NCI-H446 (cell line): ENCODE measurements at places on chromosomes 1 and 21.

GRCh38 chr1:56434740-56435139 is 144.6 kb downstream of the PLPP3 start:
- DNase-seq: no peak

- no peak for DNase-seq
These were observed 51.8 kb downstream of the RUNX1 start for GRCh38 chr21:34997294-34997693.

DNA sequence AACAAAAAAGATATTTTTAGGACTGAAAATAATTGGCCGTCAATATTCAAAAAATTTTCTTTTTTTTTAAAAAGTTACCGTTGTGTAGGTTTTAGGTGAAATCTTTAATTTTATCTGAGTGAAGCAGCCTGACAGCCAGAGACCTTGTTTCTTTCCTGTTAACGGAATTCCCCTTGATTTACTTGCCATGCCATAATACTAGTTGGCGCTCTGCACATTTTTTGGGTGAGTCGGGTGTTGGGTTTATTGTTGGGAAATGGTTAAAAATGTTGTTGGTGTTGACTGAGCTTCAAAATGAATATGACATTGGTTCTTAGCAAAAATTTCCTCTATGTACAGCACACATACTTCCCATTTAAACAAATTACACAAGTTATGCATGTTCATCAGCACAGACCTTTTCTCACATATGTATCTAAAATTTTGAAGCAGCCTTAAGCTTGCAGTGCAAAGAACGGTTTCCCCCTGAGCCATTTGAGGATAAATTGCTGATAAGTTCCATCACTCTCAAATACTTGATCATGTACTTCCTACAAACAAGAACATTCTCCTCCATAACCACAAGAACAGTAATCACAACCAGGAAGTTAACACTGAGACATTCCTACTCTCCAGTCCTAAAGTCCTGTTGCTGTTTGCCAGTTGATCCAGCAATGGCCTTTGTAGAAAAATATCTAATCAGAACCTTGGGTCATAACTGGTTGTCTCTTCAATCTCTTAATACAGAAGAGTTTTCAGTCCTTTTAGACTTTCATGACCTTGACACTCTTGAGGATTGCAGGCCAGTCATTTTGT is 34.2 kb downstream of the CAMTA1 start:
- no peak for DNase-seq

DNA sequence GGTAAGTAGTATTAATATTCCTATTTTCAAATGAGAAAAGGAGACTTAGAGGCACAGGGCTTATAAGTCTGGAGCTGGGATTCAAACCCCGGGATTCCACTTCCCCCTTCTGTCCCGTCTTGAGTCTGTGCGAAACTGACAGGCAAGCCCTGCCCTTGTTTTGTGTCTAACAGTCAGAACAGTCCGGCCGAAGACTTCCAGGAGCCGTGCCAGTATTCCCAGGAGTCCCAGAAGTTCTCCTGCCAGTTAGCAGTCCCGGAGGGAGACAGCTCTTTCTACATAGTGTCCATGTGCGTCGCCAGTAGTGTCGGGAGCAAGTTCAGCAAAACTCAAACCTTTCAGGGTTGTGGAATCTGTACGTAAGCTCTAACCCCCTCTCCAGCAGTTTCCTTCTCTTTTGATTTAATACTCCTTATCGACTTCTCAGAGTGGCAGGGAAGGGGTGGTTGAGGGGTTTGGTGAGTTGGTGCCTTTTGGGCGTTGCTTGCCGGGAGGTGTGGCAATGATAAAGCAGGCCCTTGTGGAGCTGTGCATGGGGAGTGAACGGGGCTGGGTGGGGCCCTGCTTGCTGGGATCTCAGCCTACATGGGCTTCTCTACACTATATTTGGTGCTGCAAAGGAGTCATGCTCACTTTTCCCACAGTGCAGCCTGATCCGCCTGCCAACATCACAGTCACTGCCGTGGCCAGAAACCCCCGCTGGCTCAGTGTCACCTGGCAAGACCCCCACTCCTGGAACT is 29.4 kb downstream of the IL6R start:
- DNase-seq: no peak

GRCh38 chr1:85109475-85109874 is 61.2 kb upstream of the MCOLN3 start:
- peak; percentile 85 for DNase-seq

- no peak for DNase-seq
These were observed 130.2 kb upstream of the CSF3R start for GRCh38 chr1:36612881-36613280.

GRCh38 chr1:9331016-9331415 is 38.3 kb downstream of the SPSB1 start:
- no peak for DNase-seq

GRCh38 chr1:74767490-74767889 is 34.5 kb downstream of the TYW3 start:
- no peak for DNase-seq

GRCh38 chr1:74504125-74504932 is 8.1 kb downstream of the LRRC53 start:
- peak; percentile 75 for DNase-seq

GRCh38 chr1:201085902-201086735 is 26.1 kb downstream of the CACNA1S start:
- DNase-seq: peak; percentile 61

DNA sequence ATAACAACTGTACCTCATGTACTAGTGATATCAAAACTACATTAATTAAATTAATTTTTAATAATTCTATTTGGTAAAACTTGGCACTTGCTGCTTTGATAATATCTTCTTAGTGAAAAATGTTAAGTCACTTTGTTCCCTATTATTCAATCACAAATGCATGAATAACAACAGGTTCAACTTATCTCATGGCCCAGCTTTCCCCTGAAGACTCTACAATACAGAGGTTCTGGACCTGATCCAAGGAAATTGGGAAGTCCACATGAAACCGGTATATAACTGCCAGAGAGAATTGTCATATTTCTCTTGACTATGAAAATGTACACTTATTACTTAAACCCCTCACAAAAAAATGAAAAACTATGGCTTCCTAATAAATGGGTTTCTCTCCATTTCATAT is 33.9 kb upstream of the PTPRC start:
- DNase-seq: no peak

DNA sequence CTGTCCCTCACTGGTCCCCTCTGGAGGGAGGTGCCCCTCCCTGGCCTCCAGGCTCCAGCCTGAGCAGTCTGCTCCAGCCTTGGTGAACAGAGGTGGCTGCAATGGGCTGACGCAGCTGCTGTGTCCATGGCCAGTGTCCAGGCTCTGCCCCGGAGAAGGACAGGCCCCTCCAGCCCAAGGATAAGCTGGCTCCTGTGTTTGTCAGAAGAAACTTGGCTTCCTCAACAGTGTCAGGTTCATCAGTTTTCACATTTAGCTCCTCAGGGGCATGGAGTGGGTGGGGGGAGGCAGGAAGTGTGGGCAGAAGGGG is 402.8 kb downstream of the MATN1 start:
- no peak for DNase-seq

DNA sequence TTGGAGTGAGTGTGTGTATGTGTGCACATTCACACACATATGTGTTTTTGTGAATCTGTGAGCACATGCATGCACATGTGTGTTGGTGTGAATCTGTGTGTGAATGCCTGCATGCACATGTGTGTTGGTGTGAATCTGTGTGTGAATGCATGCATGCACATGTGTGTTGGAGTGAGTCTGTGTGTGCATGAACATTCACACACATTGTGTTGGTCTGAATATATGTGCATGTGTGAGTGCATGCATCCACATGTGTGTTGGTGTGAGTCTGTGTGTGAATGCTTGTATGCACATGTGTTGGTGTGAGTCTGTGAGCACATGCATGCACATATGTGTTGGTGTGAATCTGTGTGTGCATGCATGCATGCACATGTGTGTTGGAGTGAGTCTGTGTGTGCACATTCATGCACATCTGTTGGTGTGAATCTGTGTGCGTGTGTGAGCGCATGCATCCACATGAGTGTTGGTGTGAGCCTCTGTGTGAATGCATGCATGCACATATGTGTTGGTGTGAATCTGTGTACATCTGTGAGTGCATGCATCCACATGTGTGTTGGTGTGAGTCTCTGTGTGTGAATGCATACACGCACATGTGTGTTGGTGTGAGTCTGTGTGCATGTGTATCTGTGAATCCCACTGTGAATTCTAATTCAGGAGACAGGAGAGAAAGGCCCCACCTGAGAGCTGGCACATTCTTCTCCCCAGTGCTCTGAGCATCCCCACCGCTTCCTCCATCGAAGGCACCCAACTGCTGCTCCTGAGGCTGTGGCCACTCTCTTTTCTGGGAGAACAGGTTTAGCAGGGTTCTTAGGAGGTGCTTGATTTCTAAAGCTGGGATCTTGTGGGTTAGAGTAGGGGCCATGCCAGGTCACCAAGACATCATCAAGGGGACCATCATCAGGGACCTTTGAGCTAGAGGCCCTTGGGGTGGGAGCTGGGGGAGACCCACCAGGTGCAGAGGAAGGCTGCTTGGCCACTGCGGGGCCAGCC is 117.5 kb upstream of the ARHGEF16 start:
- DNase-seq: no peak

GRCh38 chr1:109740615-109741373 is at the start of gene GSTM3:
TSS of gene GSTM3 (minus strand) at chr1:109741038. CDS start at chr1:109740287, 751 bp downstream.
- DNase-seq: no peak

- DNase-seq: no peak
These were observed 24.9 kb downstream of the CSMD2 start for GRCh38 chr1:34140011-34140676.

GRCh38 chr1:42942444-42942843 is 16.2 kb downstream of the SLC2A1 start:
- no peak for DNase-seq

DNA sequence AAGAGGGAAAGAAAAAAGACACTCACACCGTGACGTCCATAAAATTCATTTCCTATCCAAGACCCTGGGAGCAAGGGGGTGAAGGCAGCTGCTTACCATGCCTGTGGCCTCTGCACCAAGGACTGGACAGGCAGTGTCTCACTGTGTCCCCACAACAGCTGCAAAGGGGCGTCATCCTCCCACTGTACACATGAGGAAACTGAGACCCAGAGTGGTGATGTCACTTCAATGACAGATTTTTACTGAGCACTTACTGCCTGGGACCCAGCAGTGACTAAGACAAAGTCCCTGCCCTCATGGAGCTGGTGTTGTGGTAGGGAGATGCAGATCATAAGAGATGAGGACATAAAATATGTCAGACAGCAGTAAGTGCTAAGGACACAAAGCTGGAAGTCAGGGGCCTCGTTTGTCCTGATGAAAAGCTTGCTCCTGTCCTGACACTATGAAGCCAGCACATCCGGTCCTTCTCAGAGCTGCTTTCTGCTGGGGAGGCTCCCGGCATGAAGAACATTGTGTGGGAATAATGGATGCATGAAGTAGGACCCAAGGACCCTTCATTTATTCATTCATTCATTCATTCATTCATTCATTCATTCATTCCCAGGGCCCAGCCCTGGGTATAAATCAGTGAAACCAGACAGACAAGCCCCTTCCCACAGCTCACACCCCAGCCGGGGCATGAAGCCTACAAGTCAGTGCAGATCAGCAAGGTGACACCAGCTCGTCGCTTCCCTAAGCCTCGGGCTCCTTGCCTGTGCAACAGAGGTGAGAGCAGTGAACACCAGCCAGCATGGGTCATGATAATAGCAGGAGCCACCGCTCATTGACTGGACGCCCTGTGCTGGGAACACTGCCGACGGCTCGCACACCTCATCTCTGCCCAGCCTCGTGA is 473.7 kb downstream of the MATN1 start:
- DNase-seq: no peak

- DNase-seq: no peak
These were observed 26.4 kb downstream of the MFSD2A start for GRCh38 chr1:39981385-39981784.

DNA sequence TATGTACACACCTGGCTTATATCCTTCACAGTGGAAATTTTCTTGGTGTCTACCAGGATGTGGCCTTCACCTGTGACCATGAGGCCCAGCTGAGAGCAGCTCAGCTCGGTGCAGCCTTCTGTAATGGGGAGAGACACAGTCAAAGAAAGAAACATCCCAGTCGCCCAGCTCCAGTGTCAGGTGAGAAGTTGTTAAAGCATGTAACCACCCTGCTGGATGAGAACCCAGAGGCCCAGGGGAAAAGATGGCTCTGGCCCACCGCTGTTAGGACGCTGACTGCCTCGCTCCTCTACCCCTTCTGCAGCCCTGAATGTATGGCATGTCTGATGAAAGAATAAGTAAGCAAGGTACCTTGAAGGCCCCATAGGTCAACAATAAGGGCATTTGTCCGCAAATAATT is 52.7 kb downstream of the SCCPDH start:
- no peak for DNase-seq

- no peak for DNase-seq
These were observed 52.8 kb upstream of the GNG12 start for GRCh38 chr1:67886076-67886475.

- DNase-seq: no peak
These were observed 459 bp downstream of the FOXE3 start for GRCh38 chr1:47416319-47417169.

- DNase-seq: no peak
These were observed 79.5 kb upstream of the SIPA1L2 start for GRCh38 chr1:232709386-232709785.

- no peak for DNase-seq
These were observed 217.7 kb downstream of the URB2 start for GRCh38 chr1:229843627-229844238.

DNA sequence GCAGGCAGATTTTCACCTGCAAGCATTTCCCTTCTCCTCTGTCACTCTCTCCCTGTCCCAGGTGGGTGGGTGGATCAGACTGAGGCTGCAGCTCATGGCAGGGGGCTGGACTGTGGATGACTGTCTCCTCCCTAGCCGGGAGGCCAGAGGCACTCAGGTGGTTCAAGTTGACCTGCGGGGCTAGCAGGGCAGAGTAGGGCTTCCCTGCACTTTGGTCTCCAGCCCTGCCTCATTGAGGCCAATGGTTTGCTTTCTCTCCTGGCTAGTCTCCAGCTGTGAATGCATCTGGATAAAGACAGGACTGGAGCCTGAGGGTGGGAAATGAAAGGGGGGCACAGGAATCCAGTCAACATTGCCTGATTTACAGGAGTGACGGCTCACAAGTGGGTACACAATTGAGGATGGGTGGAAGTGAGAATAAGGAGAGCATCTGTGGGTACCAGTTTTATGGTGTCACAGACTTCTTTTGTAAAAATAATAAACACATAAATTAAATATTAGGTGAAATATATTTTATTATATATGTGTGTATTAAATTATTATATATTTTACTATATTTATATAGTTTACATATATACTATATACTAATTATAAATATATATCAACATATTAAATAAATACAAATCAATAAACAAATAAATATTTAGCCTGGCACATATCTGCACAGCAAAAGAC is 25.6 kb downstream of the RUNX1 start:
- DNase-seq: no peak

GRCh38 chr1:214670098-214670497 is 67.1 kb downstream of the CENPF start:
- DNase-seq: peak; percentile 8

GRCh38 chr1:215160351-215160750 is 77.8 kb downstream of the KCNK2 start:
- DNase-seq: no peak
